ENCODE measurements at places on chromosomes 3 and 15.

- DNase-seq: no peak
Observed at GRCh38 chr3:78174821-78175220, 1134.9 kb downstream of the ROBO2 start.

- no peak for DNase-seq
Observed at GRCh38 chr3:82633319-82633718, 871.9 kb upstream of the GBE1 start.

- no peak for DNase-seq
Observed at GRCh38 chr3:149247008-149247710, 25.5 kb upstream of the CP start.

DNA sequence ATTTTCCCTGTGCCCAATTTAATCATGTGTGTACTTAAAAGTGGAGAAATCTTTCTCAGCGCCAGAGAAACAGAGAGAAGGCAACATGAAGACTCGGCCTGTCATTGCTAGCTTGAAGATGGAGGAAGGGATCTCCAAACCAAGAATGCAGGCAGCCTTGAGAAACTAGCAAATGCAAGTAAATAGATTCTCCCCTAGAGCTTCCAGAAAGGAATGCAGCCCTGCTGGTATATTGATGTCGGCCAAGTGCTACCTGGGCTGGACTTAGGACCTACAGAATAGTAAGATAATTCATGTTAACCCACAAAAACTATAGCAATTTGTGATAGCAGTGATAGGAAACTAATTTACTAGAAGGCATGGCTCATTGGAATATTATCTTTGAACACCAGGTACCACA lies 150.9 kb upstream of the ABI3BP start:
- DNase-seq: no peak

DNA sequence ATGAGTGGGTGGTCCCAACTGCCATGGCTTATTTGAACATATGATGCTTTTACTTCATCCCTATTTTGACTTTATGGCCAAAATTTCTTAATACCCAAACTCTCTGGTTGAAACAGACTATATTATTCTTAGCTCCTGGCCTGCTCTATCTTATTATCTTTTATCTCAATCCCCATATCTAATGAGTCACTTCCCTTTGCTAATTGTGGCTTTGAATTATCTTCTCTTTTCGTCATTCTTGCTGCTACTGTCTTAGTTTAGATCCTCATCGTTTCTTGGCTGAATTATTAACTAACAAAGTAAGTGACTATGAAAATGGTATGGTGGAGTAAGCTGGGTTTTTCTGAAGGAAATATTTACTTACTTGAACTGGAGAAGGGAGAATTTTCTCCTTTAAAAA lies 28.2 kb upstream of the DNAJC19 start:
- no peak for DNase-seq

- DNase-seq: no peak
Observed at GRCh38 chr15:68862415-68862814, 41.7 kb upstream of the ANP32A start.

- DNase-seq: no peak
Observed at GRCh38 chr3:159559771-159560170, 428.9 kb upstream of the IL12A start.

- DNase-seq: no peak
Observed at GRCh38 chr3:9553948-9554513, 409 bp upstream of the LHFPL4 start.

GRCh38 chr3:120756061-120756460 lies 13.5 kb downstream of the GTF2E1 start:
- DNase-seq: no peak

- no peak for DNase-seq
Observed at GRCh38 chr3:51274052-51274451, 111.0 kb upstream of the MANF start.

GRCh38 chr15:85584872-85585271 lies 204.5 kb downstream of the AKAP13 start:
- DNase-seq: peak; percentile 46

DNA sequence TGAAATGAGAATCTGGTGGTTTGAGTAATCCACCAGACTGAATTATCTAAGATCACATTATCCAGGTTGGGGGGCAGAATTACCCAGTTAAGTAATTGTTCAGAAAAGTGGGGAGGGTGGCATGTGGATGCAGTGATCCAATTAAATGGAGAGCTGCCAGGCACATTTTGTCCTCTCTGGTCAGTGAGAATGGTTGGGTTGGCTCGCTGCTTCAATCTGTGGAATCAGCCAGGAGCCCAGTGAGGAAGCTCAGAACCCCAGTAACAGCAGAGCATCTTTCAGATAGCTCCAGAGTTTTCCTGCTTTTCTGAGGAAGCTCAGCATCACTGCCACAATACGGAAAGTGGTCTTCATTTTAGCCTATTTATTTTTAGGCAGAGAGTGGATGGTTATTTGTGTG lies 6.4 kb upstream of the EXOG start:
- DNase-seq: no peak

DNA sequence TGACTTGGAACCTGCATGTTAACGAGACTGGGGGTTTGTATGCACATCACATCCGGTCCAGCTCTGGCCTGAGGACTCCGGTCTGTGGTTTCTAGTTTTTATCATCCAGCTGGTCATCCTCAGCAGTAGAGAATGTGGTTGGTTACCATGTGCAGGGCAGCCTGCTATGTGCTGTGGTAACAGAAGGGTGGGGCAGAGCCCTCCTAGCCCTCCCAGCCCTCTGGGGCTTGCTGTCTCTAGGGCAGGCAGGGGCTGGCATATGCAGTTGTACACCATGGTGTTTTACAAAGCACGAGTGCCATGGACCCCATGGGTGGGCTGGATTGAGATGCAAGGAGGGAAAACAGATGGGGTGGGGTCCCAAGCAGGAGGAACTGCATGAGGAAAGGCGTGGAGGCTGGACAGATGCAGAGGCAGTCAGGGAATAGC lies 70.2 kb downstream of the APBA2 start:
- no peak for DNase-seq

DNA sequence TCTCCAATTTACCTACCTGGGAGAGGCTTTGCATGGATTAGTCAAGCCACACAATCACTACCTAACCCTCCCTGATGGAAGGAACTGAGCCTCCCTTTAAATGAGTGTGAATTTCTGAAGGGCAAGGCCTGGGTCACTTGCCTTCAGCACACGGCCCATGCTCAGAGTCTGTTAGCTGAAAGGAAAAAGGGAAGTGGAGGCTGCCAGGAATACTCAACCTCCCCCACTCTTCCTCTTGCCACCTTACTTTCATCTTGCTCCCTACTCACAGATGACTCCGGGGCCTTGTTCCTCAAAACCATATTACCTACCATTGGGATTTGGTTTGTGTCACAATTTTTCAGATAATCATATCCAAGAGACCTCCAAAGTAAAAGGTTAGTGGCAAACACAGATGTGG lies 220.0 kb downstream of the ABHD5 start:
- DNase-seq: no peak

DNA sequence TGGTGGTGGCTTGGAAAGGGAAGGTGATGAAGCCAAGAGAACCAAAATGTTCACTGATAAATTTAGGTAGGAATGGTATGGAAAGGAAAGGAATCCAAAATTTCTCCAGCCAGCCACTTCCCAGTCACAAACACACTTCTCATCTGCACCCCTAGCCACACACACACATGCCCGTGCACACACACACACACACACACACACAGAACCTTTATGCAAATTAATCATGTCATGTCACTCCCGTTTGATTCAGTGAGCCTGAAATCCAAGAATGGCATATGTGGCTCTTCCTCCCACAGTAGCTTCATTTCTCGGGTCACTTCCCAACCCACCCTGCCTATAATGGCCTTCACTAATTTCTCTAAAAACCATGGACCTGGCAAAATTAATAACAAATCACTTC lies 3.1 kb upstream of the HLTF start:
- no peak for DNase-seq

DNA sequence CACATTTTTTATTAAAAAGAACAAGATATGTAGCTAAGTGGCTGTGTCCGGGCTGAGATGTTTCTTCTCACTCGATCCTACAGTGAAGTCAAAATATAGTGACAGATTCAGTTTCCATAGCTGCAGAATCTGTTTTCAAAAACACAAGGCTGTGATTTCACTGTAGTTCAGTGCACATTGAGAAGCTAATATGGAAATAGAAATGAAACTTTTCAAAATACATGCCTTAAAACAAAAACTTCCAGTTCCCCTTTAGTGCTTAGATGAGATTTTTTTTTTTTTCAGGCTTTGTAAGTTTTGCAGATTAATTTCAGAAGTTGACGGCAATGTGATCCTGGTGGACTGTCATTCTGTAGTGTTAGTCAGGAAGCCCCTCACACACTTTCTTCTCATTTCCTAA lies 23.8 kb upstream of the TRAK1 start:
- DNase-seq: no peak

DNA sequence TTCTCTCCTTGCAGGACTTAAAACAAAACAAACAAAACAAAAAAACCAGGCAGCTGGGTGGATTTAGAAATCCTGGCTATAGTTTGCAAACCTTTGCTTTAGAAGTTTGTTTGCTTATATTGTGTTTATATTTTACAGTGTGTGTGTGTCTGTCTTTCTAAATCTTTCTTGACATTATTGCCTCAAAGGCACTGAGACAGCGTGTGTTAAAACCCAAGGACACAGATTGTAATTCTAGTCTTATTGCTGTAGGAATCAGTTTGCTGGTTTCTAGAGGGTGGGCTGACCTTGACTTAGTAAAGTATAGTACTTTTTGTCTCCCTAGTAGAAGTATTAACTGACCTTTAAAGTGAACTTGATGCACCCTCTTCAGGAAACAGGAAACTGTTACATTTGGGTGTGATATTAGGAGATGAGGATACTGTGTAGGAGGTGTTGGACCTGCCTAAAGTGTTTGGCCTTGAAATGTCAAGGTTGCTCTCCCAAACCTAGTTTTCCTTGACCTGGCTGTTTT lies 71.0 kb downstream of the TCF12 start:
- DNase-seq: peak; percentile 10

GRCh38 chr3:178851564-178851963 lies 220.0 kb downstream of the ZMAT3 start:
- DNase-seq: no peak

- no peak for DNase-seq
Observed at GRCh38 chr3:166554023-166554422, 716.8 kb upstream of the BCHE start.

- no peak for DNase-seq
Observed at GRCh38 chr15:101024073-101024695, 105.0 kb downstream of the LRRK1 start.

GRCh38 chr3:125194849-125195601 lies 17.5 kb downstream of the SLC12A8 start:
- peak; percentile 48 for DNase-seq

DNA sequence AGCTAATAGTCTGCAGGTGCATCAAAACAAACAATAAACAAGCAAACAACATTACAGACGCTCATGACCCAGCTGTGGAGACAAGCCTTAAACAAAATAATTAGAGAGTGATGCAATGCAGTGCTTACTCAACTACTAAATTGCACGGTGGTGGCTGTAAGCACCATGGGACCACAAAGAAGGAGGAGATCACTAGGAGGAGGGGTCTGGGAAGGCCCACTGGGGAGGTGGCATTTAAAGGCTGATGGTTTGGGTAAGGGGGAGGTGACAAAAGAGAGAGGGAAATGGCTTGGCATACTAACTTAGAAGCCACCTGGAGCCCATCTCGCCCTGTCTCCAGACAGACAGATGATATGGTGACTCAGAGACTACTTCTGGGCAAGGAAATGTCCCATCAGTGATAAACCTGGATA lies 516.7 kb downstream of the FOXP1 start:
- DNase-seq: peak; percentile 60

GRCh38 chr15:74773731-74774252 lies 8.1 kb upstream of the CSK start:
- DNase-seq: no peak

DNA sequence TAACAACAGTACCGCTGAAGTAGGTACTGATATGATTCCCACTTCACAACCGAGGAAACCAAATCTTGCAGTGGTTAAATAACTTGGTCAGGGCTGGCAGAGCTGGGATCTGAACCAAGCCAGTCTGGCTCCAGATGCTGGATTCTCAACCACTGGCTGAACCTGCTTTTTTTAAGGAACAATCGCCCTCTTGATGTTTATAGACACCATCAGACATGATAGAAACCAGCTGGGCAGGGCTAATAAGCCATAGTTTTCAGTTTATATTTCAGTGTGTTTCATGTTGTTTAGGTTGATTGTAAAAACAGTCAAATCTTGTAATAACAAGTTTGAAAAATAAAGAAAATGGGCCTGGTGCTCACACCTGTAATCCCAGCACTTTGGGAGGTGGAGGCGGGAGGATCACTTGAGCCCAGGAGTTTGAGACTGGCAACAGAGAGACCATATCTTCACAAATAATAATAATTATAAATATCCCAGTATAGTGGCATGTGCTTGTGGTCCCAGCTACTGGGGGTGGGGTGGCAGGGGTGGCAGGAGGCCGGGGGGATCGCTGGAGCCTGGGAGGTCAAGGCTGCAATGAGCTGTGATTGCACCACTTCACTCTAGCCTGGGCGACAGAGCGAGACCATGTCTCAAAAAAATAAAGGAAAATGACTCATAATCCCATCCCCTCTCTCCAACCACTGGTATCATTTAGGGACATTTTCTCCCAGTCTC lies 36.7 kb downstream of the XYLB start:
- no peak for DNase-seq

GRCh38 chr15:69786136-69786701 lies 311.5 kb downstream of the TLE3 start:
- DNase-seq: no peak

DNA sequence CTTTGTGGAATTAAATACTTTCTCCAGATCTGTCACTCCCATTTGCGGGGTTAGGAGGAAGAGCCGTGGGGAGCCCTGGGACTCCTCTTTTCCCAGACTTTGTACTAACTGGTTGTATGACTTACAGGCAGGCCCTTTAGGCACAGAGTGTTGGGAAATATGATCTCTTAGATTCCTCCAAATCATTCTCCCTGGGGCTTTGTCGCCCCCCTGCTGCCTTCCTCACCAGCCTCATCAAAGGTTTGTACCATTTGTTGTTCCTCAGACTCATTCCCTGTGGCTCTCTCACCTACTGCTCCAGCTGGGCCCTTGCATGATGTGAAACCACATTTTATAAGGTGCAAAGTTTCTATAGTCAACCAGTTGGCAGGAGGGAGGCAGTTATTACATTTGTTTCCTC lies 56.4 kb downstream of the CRYGS start:
- no peak for DNase-seq

- DNase-seq: no peak
Observed at GRCh38 chr15:63899193-63899592, 65.4 kb upstream of the HERC1 start.

DNA sequence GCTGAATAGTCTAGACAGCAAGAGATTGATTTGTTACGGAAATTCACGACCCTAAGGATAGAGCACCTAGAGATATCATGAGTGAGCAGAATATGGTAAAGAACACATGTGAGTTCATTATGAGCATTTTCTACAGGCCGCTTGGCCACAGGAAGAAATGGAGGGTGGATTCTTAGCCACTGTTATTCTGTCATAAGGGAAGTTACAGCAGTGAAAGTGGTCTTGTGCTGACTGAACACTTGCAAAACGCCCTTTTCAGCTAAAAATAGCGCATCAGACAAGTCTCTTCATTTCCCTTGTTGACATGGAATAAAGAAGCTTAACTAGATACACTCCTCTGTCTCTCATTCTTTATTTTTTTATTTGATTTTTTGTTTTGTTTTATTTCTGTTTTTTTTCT lies 19.8 kb downstream of the DGKG start:
- no peak for DNase-seq

- peak; percentile 63 for DNase-seq
Observed at GRCh38 chr3:68876112-68876713, 56.1 kb downstream of the TAFA4 start.

GRCh38 chr3:108342837-108343486 lies 46.6 kb downstream of the HHLA2 start:
- DNase-seq: peak; percentile 87

Data from activated CD4-positive, alpha-beta T cell treated with anti-CD3 and anti-CD28 coated beads, Interleukin-10, Interleukin-2, amounts not matched to agents 100 ng/mL and 50 ng/mL, durations not matched to agents 16 hours and 8 hours (primary cell).